ENCODE measurements at places on chromosomes 1 and 21.

- no peak for DNase-seq
These were observed 393.1 kb downstream of the PTPRU start for GRCh38 chr1:29629401-29629800.

DNA sequence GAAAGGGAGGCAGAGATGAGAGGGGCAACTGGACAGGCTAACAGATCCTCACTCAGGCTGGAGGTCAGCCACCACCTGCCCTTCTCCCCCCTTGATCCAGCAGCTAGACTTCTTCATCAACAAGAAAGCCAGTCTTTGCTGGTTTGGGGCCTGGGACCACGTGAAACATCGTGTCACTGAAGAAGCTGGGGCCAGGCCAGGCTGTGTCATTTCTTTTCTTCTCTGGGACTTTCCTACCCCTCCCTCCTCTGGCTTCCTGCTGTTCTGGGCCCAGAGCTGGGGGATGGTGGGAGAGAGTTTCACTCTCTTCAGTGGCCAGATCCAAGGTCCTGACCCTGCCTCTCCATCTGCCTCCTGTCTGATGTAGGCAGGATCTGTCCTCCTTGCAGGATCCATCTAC lies 18.1 kb upstream of the SLC26A9 start:
- DNase-seq: no peak

DNA sequence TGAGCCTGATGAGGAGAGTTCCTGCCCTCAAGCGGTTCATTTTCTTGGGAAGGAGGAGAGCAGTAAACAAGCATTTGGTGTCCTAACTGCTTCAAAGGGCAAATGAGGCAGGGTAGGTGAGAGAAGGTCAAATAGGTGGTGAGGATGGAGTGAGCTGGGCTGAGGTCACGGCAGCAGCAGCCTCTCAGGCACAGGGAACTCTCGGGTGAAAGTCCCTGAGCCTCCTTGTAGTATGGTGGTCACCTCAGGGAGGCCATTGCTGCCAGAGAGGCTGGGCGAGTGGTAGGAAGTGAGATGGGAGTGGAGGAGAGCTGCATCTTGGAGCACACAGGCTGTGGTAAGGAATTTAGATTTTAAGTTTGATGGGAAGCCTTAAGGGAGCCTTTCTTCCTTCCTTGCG lies 4.0 kb downstream of the ADARB1 start:
- no peak for DNase-seq

GRCh38 chr1:157368363-157368762 lies 184.0 kb downstream of the FCRL5 start:
- no peak for DNase-seq

- no peak for DNase-seq
These were observed 671.9 kb upstream of the USP24 start for GRCh38 chr1:55886856-55887712.

DNA sequence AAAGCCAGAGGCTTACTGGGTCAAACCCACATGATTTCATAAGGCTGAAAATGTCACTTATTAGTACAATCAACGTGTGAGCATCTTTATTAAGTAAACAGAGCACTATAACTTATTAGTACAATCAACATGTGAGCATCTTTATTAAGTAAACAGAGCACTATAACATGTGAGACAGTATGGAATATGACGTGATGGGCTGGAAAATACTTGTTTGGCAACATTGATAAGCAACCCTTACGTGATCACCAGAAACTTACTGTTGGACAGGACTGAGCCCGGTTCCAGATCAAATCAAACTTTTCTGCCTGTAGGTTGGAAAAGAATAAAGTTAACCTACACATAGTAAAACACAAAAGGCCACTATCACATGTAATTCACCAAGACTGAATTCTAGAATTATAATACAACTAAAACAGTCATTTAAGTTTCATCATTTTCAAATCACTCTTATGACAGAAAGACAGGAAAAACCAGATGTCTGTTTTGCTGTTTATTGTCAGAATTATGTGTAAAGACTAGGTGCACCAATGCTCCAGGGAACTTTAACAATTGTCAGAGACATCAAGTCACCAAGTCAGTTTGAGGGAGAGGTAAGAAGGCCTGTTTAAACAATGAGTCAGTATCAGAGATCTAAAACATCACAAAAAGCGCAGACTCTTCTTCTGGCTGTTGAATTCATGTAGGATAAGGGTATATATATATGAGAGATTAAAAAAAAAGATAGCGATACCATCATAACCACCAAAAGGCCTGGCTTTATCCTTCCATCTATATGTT lies 15.7 kb downstream of the ATPAF1 start:
- DNase-seq: no peak

GRCh38 chr1:145982010-145982723 lies 14.2 kb downstream of the TXNIP start:
- DNase-seq: no peak

- DNase-seq: no peak
These were observed 16.4 kb upstream of the RABIF start for GRCh38 chr1:202905331-202905730.

DNA sequence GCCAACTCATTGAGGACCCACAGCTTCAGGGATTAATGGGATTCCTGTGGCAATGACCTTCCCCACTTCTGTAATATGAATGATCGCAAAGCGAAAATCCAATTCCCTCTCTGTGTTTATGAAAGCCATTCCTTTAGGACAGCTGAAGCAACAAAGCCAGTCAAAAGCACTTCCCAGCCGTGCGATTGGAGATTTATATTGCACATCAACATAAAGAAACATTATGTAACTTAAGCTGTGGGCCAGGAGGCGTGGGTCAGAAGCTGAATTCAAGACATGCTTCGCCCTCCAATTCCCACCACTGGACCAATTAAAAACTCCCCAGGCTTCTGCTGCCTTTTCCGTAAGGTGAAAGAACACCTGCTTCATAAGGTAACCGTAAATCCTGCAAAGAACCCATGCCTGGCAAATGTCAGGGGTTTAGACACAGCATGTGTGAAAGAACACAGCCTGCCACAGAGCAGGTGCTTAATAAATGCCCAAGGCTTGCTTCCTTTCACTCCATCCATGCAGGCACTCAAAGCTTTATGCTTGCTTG lies 138.9 kb upstream of the SOD1 start:
- no peak for DNase-seq

GRCh38 chr1:109863667-109864046 lies 47.0 kb upstream of the CSF1 start:
- DNase-seq: no peak

- DNase-seq: no peak
These were observed 14.4 kb upstream of the EPS8L3 start for GRCh38 chr1:109777980-109778625.

DNA sequence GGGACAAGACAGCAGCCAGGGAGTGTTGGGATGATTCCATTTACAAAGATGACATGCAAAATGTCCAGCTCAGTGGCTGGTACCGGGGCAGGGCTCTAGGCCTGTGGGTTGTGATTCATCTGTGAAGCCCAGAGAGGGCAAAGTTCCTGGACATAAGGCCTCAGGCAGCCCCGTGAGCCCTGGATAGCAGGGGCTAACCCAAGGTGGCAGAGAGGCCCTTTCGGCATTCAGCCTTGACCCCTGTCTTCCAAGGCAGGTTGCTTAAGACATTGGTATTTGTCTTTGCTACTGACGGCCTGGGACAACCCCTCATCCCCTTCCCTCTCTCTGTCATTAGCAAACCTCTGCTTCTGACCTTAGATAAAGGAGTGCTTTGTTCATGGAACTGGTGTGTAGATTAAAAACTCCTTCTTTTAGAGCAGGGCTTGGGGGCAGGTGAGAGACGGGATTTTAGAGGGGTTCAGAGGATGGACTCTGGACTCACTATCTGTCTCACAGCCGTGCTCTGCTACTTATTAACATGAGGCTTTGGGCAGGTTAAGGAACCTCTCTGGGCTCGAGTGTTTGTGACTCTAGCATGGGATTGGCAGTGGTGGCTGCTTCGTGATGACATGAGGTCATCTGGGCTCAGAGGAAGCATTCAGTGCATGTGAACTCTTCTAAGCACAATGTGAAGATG lies 36.3 kb downstream of the TMEM51 start:
- no peak for DNase-seq

- no peak for DNase-seq
These were observed 41.7 kb downstream of the DIP2A start for GRCh38 chr21:46500224-46500861.

GRCh38 chr1:77322061-77322900 lies 40.5 kb downstream of the AK5 start:
- DNase-seq: no peak

GRCh38 chr1:203521812-203522211 lies 27.9 kb downstream of the OPTC start:
- no peak for DNase-seq

- DNase-seq: no peak
These were observed 46.4 kb downstream of the PKNOX1 start for GRCh38 chr21:43020771-43021170.

GRCh38 chr1:58256041-58256440 lies 290.5 kb downstream of the OMA1 start:
- no peak for DNase-seq

GRCh38 chr1:178928041-178928440 lies 57.2 kb upstream of the ANGPTL1 start:
- DNase-seq: no peak

DNA sequence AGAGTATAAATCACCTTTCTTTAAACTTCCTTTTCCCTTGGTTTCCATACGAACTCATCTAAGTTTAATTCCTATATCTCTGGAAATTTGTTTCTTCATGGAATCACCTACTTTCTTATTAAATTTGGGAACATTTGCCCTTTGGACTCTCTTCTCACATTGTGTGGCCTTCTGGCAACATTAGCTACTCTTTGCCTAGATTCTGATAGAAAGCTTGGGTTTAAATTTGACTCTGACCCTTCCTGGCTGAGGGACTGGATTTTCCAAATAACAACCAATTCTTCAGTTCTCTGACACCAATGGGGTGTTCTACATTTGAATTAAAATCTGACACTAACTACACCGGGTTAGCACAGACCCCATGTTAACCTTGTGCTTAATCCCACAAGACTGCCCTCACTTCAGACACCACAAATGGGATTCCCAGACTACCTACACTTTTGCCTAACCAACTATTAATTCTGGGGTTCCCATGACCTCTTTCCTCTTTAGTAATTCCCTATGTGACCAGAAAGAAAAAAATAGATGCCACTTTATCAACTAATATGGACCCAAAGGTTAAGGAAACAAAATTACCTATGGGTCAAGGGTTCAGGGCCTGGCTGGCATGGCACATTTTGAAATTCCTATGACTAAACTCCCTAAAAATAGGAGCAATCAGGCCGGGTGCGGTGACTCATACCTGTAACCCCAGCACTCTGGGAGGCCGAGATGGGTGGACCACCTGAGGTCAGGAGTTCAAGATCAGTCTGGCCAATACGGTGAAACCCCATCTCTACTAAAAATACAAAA lies 9.7 kb upstream of the THEM4 start:
- DNase-seq: no peak

GRCh38 chr1:56539520-56539931 lies 39.8 kb downstream of the PLPP3 start:
- DNase-seq: no peak

DNA sequence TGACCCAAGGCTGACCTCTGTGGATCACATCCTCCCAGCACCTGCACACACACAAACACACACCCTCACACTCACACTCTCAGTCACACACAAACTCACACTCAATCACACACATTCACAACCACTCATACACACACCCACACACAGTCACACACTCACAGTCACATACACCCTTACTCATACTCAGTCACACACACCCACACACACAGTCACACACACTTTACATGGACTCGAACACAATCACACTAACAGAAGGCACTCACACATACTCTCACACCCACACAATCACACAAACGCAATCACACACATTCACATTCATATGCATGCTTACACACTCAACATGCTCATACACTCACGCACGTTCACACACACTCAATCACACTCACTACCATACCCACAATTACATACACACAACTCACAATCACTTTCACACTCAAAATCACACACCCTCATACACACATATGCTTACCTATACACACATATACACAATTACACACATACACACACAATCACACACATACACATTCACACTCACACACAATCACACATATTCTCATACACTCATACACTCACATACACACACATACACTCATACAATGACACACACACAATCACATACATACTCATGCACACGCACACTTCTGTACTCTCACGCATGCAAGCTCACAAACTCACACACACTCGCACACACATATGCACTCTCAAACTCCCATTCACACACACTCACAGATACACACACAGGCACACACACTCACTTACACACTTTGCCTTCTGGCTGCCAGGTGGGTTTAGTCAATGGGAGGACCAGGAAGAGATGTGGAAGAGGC lies 6.1 kb downstream of the MEGF6 start:
- no peak for DNase-seq

DNA sequence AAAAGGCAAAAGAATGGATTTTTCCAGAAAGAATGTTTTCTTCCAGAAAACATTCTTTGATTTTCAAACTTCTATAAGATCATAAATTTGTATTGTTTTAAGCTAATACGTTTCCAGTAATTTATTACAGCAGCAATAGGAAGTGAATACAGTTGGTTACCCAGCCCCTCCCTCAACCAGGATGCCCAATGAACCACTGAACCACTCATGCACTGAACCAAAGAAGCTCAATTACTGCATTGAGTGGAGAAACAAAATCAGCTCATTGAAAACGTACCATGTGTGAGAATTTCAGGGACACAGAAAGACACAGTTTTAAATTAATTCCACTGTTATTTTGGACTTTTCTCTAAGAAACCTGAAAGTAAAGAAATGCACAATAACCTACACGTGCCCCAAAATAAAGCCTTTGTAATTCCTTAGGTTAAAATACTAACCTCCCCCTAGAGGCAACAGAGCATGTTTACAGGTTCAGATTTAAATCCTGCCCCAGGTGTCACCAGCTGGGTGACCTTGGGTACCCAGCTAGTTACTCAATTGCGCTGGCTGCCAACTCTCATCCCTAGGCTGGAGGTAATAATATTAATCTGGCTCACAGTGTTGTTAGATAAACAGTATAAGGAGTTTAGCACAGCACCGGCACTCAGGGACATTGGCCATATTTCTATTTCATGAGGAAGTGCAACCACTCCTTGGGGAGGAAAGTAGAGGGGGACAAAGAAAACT lies 111.7 kb downstream of the NMNAT2 start:
- no peak for DNase-seq

- DNase-seq: no peak
These were observed 6.7 kb upstream of the CD55 start for GRCh38 chr1:207314816-207315215.

DNA sequence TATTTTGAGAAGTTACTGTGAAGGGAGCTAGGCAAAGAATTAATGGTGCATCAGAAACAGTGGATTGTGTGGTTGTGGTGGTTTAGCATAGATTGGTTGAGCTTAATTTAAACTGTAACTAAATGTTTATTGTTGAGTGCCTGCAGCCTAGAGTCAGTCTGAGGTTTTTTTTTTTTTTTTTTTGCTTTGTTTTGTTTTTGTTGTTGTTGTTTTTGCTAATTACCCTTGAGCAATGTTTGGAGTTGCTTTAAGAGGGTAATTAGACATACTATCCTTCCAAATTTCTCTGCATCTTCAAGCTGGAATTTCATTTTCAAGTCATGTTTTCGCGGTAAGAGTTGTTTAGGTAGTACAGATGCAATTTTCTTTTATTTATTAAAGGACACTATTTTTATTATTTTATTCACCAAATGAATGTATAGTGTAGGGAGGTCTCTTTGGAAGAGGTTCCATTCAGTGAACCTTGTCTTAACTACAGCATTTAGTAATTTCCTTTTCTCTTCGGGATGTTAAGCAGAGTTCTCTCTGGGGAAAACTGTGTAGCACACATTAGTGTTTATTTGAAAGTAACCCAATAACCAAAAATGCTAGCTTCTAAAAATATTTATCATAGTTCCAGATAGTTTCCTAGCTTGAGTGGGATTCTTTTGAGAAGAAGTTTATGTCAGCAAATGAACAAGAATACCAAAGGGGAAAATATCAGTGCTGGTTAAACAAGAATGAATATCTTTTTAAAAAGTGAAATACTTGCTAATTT lies 82.3 kb downstream of the CLIC4 start:
- DNase-seq: no peak

Data from D341Med (cell line).